Osteoblast (primary cell): ENCODE measurements at places on chromosomes 13 and 19. TPM values are rescaled to one million over a fixed set of nuclear protein-coding genes. Genes with fewer than 3 reads are reported as not detected.

ANKLE1 gene
- total RNA-seq, result not detected in 2 replicates

MCEMP1 gene
- total RNA-seq, result not detected in 2 replicates

CGB8 gene
- total RNA-seq, result 0.29 TPM in 1 of 2 replicates, not detected in the other

PBX4 gene
- 0.36 and 0.88 TPM in 2 replicates for total RNA-seq

KCNRG gene
- 4.0 and 5.0 TPM in 2 replicates for total RNA-seq

LYL1 gene
- 0.29 and 0.36 TPM in 2 replicates for total RNA-seq

DNA sequence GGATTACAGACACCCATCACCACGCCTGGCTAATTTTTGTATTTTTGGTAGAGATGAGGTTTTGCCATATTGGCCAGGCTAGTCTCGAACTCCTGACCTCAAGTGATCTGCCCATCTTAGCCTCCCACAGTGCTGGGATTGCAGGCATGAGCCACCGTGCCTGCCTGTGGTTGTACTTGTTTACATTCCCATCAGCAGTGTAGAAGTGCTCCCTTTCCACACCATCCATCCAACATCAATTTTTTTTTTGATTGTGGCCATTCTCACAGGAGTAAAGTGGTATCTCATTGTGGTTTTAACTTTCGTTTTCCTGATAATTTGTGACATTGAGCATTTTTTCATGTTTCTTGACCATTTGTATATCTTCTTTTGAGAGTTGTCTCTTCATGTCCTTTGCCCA lies 1019.4 kb upstream of the SLC10A2 start:
- no peaks in the 10 kb centered on the region for H3K4me1 ChIP-seq
- no peak for DNase-seq

GRCh38 chr19:35291916-35292315 lies at the start of gene MAG:
Gene MAG (plus strand): TSS chr19:35292161. CDS start chr19:35295409, 3,248 bp downstream.
- no peaks in the 10 kb centered on the region for H3K36me3 ChIP-seq
- no peak within 1 kb of the TSS for H3K4me3 ChIP-seq
- no peaks in the 10 kb centered on the region for H3K4me1 ChIP-seq
- no peak within 1 kb of the TSS for H3K27ac ChIP-seq
- H3K27me3 ChIP-seq, result peaks cover 31% of the 10 kb centered on the region
- DNase-seq, result no peak

DNA sequence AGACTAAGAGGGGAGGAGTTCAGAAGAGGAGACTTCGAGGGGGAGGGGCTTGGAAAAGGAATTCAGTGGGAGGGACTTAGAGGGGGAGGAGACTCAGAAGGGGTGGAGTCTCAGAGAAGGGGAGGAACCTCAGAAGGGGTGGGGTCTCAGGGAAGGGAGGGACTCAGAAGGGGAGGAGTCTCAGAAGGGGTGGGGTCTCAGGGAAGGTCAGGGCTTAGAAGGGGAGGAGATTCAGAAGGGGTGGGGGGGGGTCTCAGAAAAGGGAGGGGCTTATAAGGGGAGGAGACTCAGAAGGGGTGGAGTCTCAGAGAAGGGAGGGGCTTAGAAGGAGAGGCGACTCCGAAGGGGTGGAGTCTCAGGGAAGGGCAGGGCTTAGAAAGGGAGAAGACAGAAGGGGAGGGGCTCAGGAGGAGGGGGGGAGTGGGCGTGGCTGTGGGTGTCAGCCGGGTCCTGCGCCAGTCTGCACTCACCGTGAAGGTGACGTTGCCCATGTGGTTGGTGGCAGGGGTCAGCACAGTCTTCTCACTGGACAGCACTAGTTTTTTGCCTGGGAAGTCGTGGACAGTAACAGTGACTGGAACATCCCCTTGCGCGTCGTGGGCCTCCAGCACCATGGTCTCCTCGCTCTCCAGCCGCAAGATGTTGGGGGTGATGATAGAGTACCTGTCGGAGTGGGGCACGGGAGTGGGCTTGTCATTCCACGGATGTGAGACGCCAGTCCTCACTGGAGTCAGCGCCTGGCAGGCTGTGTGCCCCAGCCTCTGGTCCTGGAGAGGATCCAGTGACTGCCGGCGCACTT lies 1.5 kb downstream of the C3 start:
- H3K27ac ChIP-seq, result no peak overlapping the region
- H3K4me1 ChIP-seq, result peaks cover 12% of the 10 kb centered on the region
- no peak overlapping the region for H3K4me3 ChIP-seq
- H3K36me3 ChIP-seq, result no peaks in the 10 kb centered on the region
- peak; percentile 95 for DNase-seq

DNA sequence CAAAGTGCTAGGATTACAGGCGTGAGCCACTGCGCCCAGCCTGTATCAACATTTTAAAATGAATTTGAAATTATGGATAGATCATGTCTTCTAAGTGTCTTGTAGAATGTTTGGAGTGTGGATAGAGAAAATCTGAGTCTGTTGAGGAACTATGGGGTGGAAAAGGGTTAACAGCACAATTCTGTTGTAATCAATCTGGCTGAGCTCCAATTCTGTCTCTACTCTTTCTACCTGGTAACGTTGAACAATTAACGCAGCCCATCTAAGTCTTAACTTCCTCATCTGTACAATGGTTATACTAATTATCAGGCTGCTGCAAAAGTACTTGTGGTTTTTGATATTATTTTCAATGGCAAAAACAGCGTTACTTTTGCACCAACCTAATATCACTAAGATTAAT lies 4.1 kb downstream of the FPR2 start:
- no peak for DNase-seq
- H3K27ac ChIP-seq, result no peak overlapping the region
- no peaks in the 10 kb centered on the region for H3K27me3 ChIP-seq

- H3K4me1 ChIP-seq, result no peaks in the 10 kb centered on the region
- DNase-seq, result no peak
- H3K27ac ChIP-seq, result no peak overlapping the region
- no peaks in the 10 kb centered on the region for H3K36me3 ChIP-seq
- no peaks in the 10 kb centered on the region for H3K27me3 ChIP-seq
Measured at GRCh38 chr19:30888937-30889336, 460.3 kb downstream of the TSHZ3 start.

DNA sequence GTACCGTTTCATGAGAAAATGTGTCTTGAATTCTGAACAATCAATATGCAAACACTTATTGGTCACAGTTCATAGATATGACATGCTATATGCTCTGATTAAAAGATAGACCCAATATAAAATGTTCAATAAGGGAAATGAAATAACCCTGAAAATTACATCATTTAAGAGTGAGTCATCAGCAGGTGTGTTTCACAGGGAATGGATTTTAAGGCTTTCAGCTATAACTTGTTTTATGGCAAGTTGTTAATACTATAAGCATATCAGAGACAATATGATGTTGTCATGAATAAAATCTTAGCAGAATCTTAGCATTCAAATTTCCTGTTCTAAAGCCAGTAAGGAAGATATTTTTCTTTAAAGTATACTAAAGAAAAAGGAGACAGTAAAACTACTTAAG lies 483.4 kb upstream of the PCDH9 start:
- H3K4me3 ChIP-seq, result no peak overlapping the region
- no peak overlapping the region for H3K27ac ChIP-seq
- H3K27me3 ChIP-seq, result no peaks in the 10 kb centered on the region
- H3K36me3 ChIP-seq, result no peaks in the 10 kb centered on the region

DNA sequence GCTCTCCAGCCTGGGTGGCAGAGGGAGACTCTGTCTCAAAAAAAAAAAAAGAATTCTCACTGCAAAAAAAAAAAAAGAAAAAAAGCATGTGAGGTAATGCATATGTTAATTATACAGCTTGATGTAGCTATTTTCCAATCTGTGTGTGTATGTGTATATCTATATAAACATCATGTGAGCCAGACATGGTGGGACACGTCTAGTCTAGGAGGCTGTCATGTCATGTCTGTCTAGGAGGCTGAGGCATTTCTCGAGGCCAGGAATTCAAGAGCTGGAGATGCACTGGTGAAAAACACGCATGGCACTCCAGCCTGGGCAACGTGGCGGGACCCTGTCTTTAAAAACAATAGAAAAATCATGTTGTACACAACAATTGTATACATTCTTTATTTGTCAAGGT lies 6.9 kb upstream of the SBK3 start:
- H3K27me3 ChIP-seq, result no peaks in the 10 kb centered on the region
- peak; percentile 2 for DNase-seq
- H3K27ac ChIP-seq, result peak overlapping the region; percentile 80
- no peaks in the 10 kb centered on the region for H3K36me3 ChIP-seq
- peaks cover 39% of the 10 kb centered on the region for H3K4me1 ChIP-seq

- H3K4me3 ChIP-seq, result no peak overlapping the region
- peaks cover 10% of the 10 kb centered on the region for H3K4me1 ChIP-seq
- H3K27me3 ChIP-seq, result no peaks in the 10 kb centered on the region
- no peak overlapping the region for H3K27ac ChIP-seq
Measured at GRCh38 chr19:791007-791566, 6.2 kb upstream of the PTBP1 start.

DNA sequence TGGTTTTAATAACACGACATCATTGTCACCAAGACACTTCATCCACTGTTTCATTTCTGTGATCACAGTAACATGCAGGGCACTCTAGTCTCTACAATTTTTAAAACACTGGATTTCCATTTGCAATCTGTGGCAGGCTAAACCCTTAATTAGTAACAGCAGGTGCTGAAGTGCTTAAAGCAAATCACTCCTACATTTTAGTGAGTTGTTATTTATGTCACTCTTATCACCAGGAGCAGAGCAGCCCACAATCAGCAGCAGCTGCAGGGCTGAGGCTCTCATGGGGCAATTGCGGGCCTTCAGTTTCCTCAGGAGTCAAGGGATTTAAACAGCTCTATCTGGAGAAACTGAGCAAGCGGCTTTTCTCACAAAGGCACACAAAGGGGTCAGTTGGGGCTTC lies 1.6 kb downstream of the SOHLH2 start:
- H3K4me3 ChIP-seq, result no peak overlapping the region
- H3K27me3 ChIP-seq, result peaks cover 7% of the 10 kb centered on the region
- H3K27ac ChIP-seq, result no peak overlapping the region
- no peaks in the 10 kb centered on the region for H3K4me1 ChIP-seq
- peak; percentile 58 for DNase-seq
- H3K36me3 ChIP-seq, result no peaks in the 10 kb centered on the region

- no peaks in the 10 kb centered on the region for H3K4me1 ChIP-seq
- no peaks in the 10 kb centered on the region for H3K36me3 ChIP-seq
- no peak overlapping the region for H3K4me3 ChIP-seq
- H3K27me3 ChIP-seq, result no peaks in the 10 kb centered on the region
- DNase-seq, result no peak
Measured at GRCh38 chr19:51185868-51186215, 39.0 kb upstream of the CD33 start.

GRCh38 chr13:114114006-114114640 lies 18.3 kb downstream of the RASA3 start:
- no peak overlapping the region for H3K4me3 ChIP-seq
- no peaks in the 10 kb centered on the region for H3K27me3 ChIP-seq
- peaks cover 34% of the 10 kb centered on the region for H3K4me1 ChIP-seq
- H3K36me3 ChIP-seq, result peaks cover 9% of the 10 kb centered on the region

GRCh38 chr13:98410612-98411011 lies 166.3 kb downstream of the STK24 start:
- no peaks in the 10 kb centered on the region for H3K27me3 ChIP-seq
- no peak for DNase-seq
- no peak overlapping the region for H3K4me3 ChIP-seq
- H3K4me1 ChIP-seq, result no peaks in the 10 kb centered on the region
- no peak overlapping the region for H3K27ac ChIP-seq
